ENCODE measurements at places on chromosomes 4 and X.

GRCh38 chrX:42273387-42273786, 350.0 kb upstream of the CASK start:
- no peak for DNase-seq

DNA sequence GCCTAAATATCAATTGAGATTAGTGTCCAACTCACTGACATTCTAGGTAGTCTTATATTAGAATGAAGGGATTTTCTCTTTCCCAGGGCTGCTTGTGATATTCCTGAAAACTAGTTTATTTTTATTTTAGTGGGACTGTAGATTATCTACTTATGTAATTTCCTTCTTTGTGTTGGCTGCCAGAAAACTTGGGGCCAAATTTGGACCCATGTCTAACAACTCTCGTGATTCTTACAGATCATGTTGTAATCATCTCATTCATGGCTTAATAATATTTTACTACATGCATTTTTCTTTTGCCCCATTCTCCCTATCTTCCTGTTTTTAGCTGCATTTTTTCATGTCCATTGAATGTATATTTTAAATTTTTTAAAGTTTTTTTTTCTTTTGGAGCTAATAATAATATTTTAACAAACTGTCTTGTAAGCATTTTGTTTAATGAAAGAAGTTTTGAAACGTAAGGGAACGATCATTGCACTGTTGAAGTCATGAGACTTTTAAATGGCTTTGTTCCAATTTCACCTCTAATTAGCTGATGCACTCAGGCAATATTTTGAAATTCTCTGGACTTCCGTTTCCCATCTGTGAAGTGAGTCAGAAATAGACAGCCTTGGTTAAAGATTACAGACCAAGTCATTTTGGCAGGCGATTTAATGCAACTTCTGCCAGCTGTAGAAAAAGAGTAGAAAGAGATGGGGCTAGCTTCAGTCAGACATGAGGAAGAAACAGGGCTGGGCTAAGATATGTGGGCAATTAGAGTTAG, 14.3 kb upstream of the TDO2 start:
- peak; percentile 11 for DNase-seq

- no peak for DNase-seq
Observed at GRCh38 chr4:10639664-10640063, 44.9 kb downstream of the CLNK start.

- no peak for DNase-seq
Observed at GRCh38 chrX:69079268-69079667, 86.0 kb downstream of the PJA1 start.

DNA sequence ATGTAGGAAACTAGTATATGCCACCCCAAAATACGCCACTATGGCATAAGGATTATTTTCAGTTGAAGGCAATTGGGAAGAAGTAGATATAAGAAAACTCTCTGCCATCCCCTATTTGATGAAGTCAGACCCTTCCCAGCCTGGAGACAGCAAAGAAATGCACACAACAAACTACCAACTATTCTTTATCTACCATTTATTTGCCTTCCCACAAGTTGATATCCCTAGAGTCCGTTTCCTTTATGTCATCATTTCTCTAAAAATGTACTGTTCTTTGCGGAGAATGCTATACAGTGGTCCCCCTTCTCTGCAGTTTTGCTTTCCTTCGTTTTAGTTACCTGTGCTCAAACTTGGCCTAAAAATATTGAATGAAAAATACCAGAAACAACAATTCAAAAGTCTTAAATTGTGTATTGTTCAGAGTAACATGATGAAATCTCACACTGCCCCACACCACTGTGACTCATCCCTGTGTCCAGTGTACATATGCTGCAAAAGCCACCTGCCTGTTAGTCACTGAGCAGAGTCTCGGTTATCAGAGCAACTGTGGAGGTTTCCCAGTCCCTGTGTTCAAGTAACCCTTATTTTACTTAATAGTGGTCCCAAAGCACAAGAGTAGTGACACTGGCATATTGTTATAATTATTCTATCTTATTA, 152.3 kb downstream of the WDFY3 start:
- peak; percentile 87 for DNase-seq

DNA sequence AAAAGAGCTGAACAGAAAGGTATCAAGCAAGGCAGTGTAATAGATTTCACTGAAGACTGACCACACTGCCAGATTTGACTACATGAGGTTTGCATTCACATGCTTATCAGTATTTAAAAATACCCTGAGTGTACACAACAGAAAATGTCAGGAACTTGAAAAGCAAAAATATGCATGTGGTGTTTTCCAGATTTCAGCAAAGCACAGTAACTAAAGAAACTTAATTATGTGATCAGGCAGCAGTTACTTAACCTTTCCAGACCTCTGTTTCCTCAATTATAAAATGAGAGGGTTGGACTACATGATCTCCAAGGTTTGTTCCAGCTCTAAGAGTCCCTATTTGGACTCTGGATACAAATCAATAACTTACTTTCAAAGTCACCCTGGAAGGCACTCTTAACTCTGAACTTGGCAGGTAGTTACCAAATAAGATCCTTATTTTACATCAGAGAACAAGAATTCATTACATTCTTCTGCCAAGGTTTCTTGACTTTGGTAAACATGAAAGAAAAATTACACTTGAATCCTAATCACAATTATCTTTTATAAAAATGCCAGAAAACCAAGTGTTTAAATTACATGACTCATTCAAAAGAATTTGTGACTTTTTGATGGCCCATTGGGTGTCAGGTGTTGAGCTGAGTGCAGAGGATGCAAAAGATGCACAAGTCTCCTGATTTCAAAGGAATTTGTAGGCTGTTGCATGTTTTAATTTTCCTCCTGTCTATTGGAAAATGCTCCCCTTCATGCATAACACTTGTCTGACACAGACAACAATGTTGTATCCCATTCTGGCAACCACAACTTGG, 241.6 kb downstream of the MGST2 start:
- DNase-seq, result peak; percentile 77

DNA sequence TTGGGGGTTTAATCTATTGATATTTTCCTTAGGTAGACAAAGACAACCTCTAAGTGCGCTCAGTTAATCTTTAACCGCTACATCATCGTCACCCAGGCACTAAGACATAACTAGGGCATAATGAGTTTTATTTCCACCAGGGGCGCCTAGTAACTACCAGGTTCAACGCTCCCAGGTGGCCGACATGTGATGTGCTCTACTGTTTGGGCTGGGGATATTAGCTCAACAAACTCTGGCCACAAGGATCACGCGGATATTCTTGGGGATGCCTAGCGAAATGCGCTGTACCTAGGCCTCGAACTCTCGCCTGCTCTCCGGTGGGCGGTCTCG, 915 bp upstream of the RAB33B start:
- no peak for DNase-seq

- no peak for DNase-seq
Observed at GRCh38 chrX:47380268-47380667, 9.9 kb downstream of the ZNF157 start.

GRCh38 chrX:55778322-55778721, 60.8 kb downstream of the RRAGB start:
- no peak for DNase-seq

- no peak for DNase-seq
Observed at GRCh38 chr4:109171070-109171469, 131.4 kb downstream of the COL25A1 start.

DNA sequence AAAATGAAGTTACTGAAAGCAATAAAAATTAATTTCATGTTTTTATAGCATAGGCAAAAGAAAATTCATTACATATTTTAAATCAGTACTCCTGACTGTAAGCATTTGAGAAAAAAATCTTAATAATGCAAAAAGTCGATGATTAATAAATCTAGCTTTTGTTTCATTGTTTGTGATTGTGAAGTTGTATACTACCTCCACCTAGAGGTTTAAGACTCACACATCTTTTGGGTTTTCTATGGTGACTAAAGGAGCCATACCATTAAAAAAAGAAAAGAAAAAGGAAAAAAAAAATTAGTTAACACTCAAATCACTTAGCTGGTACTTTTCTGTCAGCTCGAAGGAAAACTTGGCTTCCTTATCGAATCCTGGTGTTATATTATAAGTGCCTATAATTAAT, 2.0 kb downstream of the GABRA2 start:
- DNase-seq, result no peak

DNA sequence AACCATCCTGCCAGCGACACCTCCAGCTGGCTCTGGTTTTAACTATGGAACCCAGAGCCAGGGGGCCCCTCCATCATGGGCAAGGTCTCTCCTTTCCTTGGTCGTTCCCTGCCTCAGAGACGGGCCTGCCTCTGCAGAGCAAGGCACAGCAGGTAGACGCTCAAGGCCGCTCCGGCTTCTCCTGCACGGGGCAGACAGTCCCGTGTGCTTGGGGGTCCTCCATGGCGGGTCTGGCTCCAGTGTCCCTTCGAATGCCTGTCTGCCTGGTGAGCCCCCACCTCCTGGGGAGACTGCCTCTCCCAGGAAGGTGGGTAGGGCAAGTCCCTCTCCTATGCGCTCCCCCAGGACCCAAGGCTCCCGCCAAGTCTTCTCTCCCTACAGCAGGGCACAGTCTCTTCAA, 71.5 kb downstream of the ACOX3 start:
- no peak for DNase-seq

- no peak for DNase-seq
Observed at GRCh38 chrX:24380262-24381187, 20.1 kb downstream of the SUPT20HL1 start.

- DNase-seq, result no peak
Observed at GRCh38 chrX:12890467-12890866, 16.0 kb upstream of the TLR8 start.

DNA sequence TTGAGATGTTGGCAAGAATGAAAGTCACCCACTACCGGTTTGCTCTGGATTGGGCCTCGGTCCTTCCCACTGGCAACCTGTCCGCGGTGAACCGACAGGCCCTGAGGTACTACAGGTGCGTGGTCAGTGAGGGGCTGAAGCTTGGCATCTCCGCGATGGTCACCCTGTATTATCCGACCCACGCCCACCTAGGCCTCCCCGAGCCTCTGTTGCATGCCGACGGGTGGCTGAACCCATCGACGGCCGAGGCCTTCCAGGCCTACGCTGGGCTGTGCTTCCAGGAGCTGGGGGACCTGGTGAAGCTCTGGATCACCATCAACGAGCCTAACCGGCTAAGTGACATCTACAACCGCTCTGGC, 12.3 kb downstream of the RPL9 start:
- DNase-seq, result no peak

- no peak for DNase-seq
Observed at GRCh38 chr4:156568041-156568440, 403.6 kb downstream of the PDGFC start.

GRCh38 chr4:8939160-8939839, 67.7 kb upstream of the HMX1 start:
- DNase-seq, result no peak

DNA sequence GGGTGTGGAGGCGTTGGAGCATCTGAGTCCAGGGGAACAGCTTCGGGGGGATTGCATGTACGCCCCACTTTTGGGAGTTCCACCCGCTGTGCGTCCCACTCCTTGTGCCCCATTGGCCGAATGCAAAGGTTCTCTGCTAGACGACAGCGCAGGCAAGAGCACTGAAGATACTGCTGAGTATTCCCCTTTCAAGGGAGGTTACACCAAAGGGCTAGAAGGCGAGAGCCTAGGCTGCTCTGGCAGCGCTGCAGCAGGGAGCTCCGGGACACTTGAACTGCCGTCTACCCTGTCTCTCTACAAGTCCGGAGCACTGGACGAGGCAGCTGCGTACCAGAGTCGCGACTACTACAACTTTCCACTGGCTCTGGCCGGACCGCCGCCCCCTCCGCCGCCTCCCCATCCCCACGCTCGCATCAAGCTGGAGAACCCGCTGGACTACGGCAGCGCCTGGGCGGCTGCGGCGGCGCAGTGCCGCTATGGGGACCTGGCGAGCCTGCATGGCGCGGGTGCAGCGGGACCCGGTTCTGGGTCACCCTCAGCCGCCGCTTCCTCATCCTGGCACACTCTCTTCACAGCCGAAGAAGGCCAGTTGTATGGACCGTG, 2.2 kb downstream of the AR start:
- peak; percentile 41 for DNase-seq

GRCh38 chrX:50106051-50106675, 94.6 kb downstream of the AKAP4 start:
- no peak for DNase-seq

- DNase-seq, result peak; percentile 7
Observed at GRCh38 chr4:159515314-159516025, 412.6 kb downstream of the RAPGEF2 start.

GRCh38 chr4:121462660-121463261, 81.9 kb upstream of the QRFPR start:
- DNase-seq, result peak; percentile 78

DNA sequence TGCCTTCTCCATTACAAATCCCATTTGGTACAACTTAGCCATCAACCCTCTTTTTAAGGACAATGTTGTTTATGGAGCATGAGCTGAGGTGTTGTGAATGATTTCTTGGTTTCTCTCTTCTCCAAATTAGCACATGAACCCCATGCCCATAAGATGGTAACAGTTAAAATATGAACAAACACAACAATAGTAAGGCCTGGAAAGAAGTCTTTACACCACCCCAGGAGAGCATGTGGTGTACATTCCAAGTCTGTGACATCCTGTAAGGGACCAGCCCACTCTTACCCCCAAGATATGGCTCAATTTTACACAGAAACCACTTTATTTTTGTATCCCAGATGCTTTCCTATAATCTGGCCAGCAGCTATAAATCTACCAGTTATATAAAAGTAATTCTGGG, 226.1 kb downstream of the COX18 start:
- no peak for DNase-seq

GRCh38 chrX:100274916-100275315, 135.2 kb downstream of the PCDH19 start:
- DNase-seq, result no peak

Measured in endothelial cell of umbilical vein (primary cell).